ENCODE measurements at places on chromosomes 16 and 17. TPM values are rescaled to one million over a fixed set of nuclear protein-coding genes. Genes with fewer than 3 reads are reported as not detected.

Gene KRTAP2-3
- total RNA-seq, result 0.29 TPM

Gene HEATR9
- total RNA-seq, result not detected

Gene PDE6G
- 0.64 TPM for total RNA-seq

Gene ST6GALNAC2
- 2.8 TPM for total RNA-seq

Gene TBC1D3I
- total RNA-seq, result not detected

Gene CIITA
- 21.2 TPM for total RNA-seq

Gene NME1
- 398 TPM for total RNA-seq

Gene INCA1
- not detected for total RNA-seq

Gene TMEM238L
- not detected for total RNA-seq

Gene SUPT4H1
- 67.4 TPM for total RNA-seq

Gene EFCAB5
- 0.87 TPM for total RNA-seq

Gene MYOCD
- total RNA-seq, result not detected

Gene MT3
- total RNA-seq, result not detected

All from A375 (cell line).